NCI-H1436 treated with DMSO at 0.1 percent for 48 hours (cell line): ENCODE measurements at places on chromosomes 11 and 22.

DNA sequence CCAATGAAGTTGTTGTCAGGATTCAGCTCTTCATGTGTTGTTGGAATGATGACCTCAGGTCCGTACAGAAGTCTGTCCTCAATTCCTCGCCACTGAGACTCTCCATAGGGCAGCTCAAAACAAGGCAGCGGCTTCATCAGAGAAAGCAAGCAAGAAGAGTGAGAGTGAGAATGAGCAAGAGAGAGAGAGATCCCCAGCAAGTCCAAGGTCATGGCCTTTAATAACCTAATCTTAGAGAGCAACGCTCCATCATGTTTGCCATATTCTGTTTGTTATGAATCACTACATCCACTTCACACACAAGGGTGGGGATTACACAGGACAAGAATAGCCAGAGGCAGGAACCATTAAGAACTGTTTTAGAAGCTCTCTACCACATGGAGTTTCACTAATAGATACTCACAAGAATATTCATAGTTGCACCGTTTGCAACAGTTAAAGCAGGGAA is 23.3 kb upstream of the MMP7 start:
- no peak for DNase-seq

GRCh38 chr11:36349351-36350136 is 53.5 kb downstream of the PRR5L start:
- DNase-seq = no peak

DNA sequence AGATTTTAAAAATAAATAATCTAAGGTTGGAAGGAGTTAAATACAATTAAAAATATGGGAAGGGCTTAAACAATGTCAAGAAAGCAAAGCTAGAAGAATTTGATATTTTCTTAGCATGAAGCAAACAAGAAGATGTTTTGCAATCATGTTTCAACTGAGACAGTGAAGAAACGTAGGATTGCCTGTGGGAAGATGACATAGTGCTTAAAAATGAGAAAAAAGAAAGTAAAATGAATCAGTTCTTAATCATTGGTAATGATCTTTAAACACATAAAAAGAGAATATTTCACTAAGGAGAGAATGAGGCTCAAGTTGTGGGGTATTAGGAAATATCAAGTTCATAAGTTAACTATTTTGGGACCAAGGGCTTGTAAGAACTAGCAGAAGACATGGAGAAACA is 855.0 kb downstream of the METTL15 start:
- DNase-seq = no peak

DNA sequence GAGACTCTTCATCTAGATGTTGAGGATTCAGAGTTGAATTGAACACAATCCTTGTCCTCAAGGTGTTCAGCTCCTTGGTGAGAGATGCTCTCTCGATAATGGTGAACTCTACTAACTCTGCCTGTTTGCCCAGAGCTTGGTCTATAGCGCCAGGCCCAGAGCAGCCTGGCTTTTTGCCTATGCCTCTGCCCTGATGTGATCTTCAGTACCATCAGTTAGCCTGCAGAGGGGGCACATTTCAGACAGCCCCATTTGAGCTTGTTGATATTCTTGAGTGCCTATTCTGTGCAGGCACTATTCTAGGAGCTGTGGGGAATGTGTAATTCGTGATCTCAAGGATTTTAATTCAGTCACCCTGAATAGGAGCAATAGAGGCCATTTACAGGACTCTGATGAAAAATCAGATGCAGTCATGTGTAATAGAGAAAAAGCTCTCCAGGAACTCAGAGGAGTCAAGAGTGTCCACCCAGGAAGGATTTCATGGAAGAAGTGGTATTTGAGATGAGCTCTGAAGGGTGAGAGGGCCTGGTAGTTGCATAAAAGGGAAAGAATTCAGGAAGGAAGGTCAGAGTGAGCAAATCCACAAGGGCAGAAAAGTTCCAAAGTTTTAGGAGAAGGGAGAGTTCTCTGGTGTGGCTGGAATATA is 19.3 kb downstream of the GTPBP1 start:
- DNase-seq = no peak

- no peak for DNase-seq
These were observed 153.0 kb upstream of the LRRC4C start for GRCh38 chr11:41612415-41612814.

DNA sequence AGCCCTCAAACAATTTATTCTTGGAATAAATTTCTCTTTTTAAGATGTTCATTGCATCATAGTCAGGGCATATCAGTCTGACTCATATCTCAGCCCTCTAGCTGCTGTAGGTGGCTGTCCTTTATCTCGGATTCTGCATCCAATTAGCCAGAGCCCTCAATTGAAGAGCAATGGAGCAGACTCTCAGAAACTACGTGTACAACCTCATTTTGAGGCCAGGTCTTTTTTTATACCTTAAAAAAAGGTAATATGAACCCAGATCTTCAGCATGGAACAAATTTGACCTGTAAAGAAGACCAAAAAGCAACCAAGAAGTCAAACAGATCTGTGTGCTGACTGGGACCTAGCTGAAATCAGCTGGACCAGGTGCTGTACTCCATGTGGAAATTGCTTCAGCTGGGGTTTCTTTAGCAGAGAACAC is 8.7 kb downstream of the OR52A5 start:
- no peak for DNase-seq

DNA sequence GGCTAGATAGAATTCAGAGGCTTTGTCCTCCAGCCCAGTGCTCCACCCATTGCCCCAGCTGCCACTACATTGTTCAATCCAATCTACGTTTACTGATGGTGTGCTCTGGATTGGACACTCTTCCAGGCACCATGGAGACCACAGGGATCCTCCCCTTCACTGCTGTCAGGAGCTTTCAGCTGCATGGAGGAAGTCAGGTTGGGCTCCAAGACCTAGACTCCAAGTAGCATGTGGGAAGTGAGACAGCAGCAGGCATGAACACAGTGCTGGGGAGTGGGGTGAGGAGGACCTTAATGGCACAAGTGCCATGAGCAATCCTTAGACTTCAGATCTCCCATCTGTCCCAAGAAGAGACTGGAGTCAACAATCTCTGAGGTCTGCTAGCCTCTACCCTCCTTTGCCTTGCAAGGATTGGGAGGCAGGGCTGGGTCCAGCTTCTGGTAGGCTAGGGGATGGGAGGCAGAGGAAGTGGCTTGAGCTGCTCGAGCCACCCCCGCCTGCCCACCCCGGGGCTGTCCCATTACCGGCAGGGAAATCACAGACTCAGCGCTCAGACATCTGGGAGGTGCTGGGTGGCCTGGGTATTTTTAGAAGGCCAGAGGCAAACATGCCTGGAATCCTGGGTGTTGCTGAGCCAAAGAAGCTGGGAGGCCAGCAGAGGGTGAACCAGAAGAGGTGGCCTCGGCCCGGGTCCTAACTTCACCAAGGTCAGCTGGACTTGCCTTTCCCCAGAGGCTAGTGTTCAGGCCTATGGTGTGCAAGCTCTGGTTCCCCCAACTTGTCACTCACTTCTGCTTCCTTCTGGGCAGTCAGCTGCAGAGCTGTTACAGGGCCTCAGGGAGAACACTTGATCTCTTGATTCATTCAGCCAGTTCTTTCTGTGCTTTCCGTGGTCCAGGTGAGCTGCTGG is 15.2 kb upstream of the FCHSD2 start:
- DNase-seq = no peak

- no peak for DNase-seq
These were observed 209.2 kb upstream of the TBCEL start for GRCh38 chr11:120814531-120815318.

GRCh38 chr11:61477727-61478148 is 30.8 kb upstream of the LRRC10B start:
- no peak for DNase-seq

GRCh38 chr11:116422956-116423600 is 349.7 kb downstream of the BUD13 start:
- DNase-seq = no peak

DNA sequence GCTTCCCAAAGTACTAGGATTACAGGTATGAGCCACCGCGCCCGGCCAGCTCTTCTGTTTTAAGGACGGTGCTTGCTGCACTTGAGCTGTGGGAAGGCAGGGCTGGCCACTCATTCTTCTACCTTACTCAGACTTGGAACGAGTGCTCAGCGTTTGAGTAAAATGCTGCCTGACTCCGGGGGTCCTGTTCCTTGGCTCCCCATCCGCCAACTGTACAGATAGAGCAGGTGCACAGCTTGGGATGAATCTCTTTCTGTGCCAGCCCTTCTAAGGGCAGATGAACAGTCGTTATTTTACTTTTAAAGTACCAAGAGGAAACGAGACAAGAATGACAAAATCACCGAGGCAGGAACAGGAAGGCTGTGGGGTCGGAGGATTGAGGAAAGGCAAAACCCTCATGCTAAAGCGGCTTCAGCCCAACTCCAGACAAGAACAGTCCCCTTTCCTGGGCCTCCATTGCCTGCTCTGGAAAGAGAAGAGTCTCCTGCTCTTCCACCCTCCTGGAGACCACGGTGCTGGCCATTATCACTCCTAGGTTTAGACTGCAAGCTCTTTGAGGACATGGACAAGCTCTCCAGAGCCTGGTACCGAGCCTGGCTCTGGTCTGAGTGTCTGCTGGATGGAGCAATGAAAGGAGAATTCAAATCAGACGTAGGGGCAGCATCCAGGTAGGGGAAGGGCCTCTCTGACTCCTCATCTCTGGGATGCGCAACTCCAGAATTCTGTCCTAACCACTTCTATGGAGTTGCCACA is 1.1 kb upstream of the SUN2 start:
- DNase-seq = no peak

DNA sequence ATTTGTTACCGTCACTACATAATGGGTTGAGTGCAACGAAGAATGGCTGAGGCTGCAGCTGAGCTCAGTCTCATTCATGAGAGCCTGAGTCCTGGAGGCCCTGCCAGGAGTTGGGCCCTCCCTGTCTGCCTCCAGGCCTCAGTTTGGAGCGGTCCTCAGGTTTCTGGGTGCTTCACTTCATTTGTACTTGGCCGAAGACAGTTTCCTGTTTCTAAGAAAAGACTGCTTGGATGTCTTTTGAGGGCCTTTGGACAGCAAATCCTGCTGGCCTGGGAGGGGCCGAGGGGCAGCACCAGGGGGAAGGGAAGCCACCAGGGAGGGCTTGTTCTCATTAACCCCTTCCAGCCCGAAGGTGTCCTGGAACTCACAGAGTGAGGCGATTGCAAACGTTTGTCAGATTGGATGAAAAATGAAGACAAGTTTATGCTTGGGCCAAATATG is 163.1 kb downstream of the ETS1 start:
- no peak for DNase-seq

DNA sequence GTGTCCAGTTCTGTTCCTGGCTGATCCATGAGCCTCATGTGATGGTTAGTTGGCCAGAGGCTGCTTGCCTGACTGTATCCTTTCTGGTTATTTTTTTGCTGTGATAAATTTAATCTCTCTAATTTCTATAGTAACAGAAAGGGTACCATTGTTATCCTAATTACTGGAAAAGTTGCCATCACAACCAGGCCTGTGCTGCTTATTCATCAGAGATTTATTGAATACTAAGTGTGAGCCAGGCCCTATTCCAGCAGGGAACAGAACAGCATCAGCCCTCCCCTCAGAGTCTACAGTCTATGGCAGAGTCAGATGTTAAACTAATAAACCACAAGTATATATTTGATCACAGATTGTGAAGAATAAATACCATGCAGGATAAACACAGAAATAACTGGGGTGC is 86.8 kb downstream of the DEPDC5 start:
- no peak for DNase-seq

- DNase-seq = no peak
These were observed 17.5 kb upstream of the ACCSL start for GRCh38 chr11:44029977-44030911.

GRCh38 chr11:133841279-133842043 is 3.9 kb downstream of the SPATA19 start:
- DNase-seq = no peak

DNA sequence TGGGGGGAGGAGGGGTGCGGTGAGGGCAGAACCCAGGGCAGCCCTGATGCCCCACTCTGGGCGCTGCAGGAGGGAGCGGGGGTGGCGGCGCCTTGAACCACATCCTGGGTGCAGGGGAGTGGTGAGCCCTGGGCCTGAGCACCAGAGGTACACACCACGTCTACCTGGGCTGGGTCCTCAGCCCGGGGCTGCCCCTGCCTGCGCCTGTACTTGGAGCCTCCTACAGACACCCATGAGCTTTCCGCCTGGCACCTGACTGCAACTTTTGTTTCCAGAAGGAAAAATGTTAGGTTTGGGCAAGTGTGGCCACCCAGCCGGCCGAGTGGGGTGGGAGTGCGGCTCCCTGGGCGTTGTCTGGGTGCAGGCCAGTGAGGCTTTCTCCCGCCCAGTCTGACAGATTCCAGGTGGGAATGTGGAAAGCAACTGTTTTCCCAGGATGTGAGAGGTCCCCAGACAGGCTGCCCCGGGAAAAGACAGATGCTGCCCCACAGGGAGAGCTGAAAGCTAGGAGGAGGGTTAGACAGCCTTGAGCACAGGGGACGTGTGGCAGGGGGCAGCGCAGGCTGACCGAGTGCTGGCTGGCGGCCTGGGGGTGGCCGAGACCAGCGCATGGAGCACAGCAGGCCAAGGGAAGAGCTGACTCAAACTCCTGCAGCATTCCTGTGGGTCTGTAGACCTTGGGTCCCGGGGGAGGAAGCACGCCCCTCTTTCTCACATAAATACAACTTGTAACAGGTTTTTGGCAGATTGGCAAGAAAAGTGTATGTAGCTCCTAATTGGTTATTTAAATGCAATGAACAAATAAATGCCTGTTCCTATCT is 44.1 kb downstream of the GNB1L start:
- DNase-seq = no peak

DNA sequence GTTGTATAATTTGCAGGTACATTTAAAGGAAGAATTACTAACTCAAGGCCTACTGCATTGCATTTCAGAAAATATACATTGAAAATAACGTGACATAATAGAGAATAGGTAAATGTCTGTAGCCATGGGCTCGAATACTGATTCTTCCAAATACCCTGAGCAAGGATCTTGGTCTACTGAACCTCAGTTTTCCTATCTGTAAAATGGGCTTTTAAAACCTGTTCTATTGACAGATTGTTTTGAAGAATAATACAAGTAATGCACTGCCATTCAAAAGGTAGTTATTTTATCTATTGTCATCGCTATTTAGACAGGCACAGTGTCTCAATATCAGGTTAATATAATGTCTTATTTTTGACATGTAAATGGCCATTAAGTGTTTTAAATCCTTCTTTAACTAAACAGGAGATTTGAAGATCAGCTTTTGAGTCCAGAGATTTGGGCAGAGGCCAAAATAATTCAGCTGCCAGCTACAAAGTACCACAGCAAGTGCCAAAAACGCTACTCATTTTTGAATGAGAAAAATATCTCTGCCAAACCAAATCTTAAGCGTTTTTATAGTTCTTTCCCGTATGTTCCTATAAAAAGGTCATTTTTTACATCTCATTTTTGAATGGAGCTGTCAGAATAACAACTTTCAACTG is 56.7 kb downstream of the CTSC start:
- DNase-seq = no peak

DNA sequence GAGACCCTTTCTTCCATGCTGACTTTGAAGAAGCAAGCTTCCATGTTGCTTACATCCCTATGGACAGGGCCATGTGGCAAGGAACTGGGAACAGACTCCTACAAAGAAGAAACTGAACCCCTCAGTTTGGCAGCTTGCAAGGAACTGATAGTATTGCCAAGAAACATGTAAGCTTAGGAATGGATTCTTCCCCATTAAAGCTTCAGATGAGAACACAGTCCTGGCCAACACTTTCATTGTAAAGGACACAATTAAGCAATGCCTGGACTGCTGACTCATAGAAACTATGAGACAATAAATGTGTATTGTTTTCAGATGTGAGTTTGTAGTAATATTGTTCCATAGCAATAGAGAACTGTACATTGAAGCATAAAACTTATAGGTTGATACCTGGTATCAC is 82.4 kb downstream of the AASDHPPT start:
- DNase-seq = no peak

- DNase-seq = no peak
These were observed 5.5 kb upstream of the IGF2 start for GRCh38 chr11:2144544-2145248.

GRCh38 chr22:32478994-32479393 is 4.4 kb downstream of the FBXO7 start:
- DNase-seq = no peak

- no peak for DNase-seq
These were observed 81.6 kb upstream of the SEPTIN5 start for GRCh38 chr22:19632668-19633148.
